ENCODE measurements at places on chromosomes 5 and 9.
A peak's percentile ranks its signal among the peaks of the same experiment; 100 is the strongest.

- peak; percentile 2 for DNase-seq
Observed at GRCh38 chr9:79477955-79478771, 93.6 kb upstream of the TLE4 start.

DNA sequence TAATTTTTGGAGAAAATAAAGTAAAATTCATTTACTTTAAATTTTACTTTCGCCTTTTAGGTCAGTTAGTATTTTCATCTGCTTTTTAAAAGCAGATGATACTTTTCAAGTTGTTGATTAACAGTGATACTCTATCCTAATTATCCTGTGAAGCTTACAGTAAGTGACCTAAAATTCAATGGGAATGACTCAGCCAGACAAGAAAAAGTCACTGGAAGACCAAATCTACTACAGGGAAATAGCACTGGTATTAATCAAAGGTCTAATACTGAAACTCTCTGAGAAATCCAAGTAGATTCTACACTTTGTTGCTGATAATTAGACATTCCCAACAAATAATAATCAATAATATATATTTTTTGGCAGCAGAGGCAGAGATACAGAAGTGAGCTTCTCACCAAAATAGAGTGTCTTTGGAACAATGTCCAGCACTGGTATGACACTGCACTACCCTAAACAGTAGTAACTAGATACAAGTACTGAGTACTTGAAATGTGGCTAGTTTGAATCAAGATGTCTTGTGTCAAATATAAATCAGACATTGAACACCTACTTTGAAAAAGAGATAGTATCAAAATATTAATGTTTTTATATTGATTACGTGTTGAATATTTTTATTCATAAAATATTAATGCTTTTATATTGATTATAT, 22.8 kb upstream of the ELL2 start:
- no peak for DNase-seq

- DNase-seq: no peak
Observed at GRCh38 chr9:84705128-84705527, 35.6 kb downstream of the NTRK2 start.

GRCh38 chr5:84248013-84248412, 136.7 kb downstream of the EDIL3 start:
- no peak for DNase-seq

DNA sequence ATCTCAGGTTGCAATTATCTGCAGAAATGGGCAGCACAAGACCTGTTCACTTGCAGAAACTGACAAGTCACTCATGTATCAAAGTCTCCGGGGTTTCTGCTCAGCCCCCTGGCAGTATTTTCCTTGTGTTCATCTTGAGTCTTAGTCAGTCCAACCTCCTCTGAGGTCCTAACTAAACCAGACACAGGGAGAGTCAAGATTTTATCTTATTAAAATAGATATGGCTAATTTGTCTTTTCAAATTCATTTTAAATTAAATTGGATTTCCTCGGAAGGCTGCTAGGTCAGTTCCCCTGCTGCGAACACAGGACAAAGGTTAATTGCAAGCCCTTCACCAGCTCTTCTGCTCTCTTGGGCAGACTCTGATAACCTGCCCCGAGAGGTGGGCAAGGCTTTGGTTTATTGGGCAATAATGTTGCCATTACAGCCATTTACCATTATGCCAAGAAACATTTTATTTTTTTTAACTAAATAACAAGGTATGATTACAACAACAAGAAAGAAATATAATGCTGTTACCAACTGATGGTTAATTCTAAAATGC, 103.5 kb downstream of the MAPKAP1 start:
- no peak for DNase-seq

GRCh38 chr9:89097219-89097618, 81.4 kb downstream of the SHC3 start:
- no peak for DNase-seq

GRCh38 chr5:108028412-108028811, 353.5 kb downstream of the FBXL17 start:
- DNase-seq: no peak

- no peak for DNase-seq
Observed at GRCh38 chr5:74186356-74187315, 453.9 kb downstream of the ENC1 start.

- no peak for DNase-seq
Observed at GRCh38 chr5:1659100-1659981, 135.6 kb upstream of the LPCAT1 start.

- DNase-seq: no peak
Observed at GRCh38 chr5:30781643-30782042, 411.8 kb upstream of the CDH6 start.

- no peak for DNase-seq
Observed at GRCh38 chr9:115144706-115145105, 26.7 kb upstream of the TNC start.

DNA sequence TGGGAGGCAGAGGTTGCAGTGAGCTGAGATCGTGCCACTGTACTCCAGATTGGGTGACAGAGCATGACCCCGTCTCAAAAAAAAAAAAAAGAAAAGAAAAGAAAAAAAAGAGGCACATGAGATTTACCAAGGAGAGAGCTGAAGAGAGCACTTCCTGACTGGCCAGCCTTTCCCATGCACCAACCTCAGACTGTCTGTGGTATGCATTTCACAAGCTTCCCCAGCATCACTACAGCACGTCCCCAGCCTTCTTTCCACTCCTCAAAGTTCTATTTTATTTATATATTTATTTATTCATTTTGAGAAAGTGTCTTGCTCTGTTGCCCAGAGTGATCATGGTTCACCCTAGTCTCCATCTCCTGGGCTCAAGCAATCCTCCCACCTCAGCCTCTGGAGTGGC, 13.6 kb upstream of the FUBP3 start:
- DNase-seq: no peak

GRCh38 chr9:122125158-122125508, 32.0 kb upstream of the TTLL11 start:
- DNase-seq: peak; percentile 59

DNA sequence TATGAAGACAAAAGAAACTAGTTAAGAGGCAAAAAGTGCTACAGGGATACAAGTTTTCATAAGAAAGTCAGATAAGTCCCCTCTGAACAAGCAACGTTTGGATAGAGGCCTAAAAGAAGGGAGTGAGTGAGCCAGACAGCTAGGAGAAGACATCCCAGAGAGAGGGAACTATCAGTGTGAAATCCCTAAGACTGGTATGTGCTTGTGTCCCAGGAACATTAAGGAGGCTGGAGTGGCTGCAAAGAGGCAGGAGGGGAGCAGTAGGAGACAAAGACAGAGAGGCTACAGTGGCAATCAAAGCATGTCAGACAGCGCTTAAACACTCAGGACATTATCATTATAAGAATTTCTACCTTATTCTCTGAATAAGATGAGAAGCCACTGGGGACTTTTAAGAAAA, 139.1 kb upstream of the STK32A start:
- no peak for DNase-seq

GRCh38 chr9:69333716-69334115, 8.7 kb downstream of the ENTREP1 start:
- no peak for DNase-seq

DNA sequence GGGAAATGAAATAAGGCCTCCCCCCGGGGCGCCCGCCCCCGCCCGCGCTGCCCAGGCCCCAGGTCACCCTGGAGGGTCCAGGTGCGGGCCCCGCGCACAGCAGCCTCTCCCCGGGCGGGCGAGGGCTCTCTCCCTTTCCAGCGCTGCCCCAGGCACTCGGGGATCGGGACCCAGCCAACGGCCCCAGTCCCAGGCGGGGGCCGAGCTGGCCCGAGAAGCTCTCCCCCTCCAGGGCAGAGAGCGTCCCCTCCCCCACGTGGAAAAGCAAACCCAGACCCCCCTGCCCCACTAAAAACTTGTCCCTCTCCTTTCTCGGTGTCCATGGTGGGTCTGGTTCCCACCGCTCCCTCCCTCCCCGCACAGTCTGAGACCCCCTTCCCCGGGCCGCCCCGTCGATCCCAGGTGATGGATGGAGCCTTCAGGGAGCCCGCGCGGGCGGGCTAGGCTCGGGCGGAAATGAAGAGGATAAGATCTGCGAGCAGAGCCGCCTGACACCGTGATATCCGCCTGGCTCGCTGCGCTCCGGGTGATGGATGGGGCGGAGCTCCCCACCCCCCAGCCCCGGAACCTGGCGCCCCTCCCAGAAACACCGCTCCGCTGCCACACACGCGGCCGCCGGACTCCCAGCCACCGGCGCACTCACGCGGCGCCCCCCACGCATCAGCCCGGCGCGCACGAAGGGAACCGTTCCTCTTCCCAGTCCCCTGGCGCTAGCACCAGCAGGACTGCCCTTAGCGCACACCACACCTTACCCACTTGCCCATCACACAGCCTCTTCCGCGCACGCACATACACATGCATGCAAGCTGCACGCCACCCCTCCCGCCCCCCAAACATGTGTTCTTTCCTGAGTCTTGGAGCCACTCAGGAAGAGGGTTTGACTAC, 81.7 kb upstream of the ZBTB43 start:
- peak; percentile 58 for DNase-seq

GRCh38 chr5:54093081-54093492, 217.3 kb downstream of the ARL15 start:
- DNase-seq: no peak

DNA sequence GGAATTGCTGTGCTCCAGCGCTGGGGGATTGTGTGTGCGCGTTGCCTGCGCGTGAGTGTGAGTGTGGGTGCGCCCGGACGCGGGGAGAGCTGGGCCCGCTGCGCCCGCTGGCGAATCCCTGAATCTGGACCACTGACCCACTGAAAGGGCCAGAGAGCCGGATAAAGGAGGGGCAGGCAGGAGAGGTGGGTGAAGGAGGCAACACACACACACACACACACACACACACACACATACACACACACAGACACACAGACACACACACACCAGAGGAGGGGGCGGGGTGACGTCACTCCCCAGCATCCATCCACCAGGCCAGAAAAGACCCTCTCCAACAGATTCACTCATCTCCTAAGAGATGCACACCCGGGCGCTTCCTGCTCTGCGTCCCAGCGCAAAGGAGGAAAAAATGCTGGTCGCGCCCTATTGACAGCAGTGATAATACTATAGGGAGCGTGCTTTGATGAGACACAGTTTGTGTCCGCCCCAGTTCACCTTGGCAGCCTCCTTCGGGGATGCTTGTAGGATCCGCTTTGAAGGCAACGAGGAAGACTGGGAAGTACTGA, 1059.1 kb upstream of the DMAC1 start:
- DNase-seq: no peak

DNA sequence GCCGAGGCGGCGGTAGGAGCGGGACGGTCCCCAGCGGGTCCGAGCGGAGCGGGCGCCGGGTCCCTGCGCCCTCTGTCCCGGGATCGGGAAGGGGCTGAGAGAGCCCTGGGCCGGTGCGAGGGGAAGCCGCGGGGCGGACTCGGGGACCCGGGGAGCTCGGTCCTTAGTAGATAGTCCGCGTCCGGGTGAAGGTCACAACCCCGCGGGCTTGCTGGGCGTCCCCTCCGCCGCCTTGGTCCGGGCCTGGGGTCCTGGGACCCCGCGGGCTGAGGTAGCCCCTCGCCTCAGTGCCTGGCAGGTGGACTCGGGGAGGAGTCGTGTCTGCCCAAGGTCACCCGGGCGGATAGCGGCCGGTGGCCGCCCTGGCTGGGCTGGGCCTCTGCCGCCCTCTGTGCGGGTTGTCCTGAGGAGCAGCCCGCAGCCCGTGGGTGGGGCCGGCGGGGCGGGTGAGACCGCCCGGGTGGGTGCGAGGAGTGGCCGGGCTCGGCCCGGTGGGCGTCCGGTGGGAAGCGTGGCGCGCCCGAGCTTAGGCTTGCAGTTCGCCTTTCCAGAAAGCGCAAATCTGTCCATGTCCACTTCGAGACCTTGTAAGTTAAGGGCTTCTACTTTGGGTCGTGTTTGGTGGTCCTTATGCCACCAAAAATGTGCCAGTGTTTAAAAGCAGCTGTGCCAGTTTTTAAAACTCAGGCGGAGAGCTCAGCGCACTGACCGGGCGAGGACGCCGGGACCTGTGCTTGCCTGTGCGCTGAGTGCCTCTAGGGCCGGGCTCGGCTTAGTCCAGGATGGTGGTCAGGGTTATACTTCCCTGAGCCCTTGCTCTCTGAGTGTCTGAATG, 554 bp downstream of the SDHA start:
- peak; percentile 11 for DNase-seq

DNA sequence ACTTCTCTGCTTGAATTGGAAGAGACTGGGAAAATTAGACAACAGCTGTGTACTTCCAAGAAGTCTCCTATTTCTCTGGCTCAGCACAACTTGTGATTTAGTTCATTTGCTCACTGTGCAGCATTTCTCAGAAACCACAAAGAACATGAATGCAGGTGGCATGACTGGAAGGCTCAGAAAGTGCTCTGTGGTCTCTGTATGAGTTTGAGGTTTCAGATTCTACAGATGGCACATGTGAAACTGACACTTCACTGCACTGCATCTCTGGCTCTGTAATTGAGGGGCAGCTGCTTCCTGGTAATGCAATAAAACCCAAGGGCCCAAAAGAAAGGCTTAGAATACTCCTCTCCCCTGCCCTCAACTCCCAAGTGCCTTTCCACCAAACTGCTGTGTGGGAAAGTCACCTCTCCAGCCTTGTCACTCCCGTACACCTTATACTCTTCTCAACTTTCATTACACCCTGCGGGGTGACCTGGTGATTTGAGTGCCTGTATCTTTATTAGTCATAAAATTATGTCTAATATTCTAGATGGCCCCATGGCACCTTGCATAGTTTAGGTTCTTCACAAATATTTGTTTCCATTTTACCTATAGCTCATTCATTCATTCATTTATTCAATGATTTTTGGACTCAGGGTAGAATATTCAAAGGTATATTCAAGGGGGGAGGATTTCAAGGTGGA, 82.5 kb downstream of the ESM1 start:
- no peak for DNase-seq

DNA sequence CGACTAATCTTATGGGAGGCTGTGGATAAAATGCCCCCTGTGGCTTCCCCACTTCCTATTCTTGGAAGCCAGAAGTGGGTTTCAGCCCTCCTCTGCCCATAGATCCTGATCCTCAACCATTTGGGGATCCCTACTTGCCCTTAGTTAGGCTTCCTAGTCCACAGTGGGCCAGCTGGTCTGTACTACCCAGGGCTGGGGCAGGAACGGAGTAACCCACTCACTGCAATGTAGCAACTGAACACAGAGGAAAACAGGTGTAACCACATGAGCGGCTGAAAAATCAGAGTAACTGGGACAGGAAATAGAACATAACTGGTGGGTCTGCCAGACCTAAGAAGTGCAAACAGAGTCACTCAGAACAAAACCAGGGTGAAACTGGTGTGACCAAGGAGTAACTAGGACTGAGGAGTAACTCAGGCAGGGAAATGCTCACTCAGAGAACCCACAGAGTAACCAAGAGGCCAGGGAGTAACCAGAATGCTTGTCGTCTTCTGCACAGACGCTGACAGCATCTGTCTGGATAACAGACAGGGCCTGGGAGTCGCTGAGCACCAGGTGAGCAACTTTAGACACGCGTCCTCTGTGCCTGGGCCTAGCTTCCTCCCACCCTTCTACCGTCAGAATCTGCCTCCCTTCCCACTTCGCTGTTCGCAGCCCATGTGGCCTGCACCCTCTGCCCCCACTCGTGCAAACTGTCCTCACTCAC, 1.0 kb downstream of the AQP3 start:
- peak; percentile 14 for DNase-seq

- no peak for DNase-seq
Observed at GRCh38 chr5:115809946-115810345, 6.5 kb downstream of the CDO1 start.

DNA sequence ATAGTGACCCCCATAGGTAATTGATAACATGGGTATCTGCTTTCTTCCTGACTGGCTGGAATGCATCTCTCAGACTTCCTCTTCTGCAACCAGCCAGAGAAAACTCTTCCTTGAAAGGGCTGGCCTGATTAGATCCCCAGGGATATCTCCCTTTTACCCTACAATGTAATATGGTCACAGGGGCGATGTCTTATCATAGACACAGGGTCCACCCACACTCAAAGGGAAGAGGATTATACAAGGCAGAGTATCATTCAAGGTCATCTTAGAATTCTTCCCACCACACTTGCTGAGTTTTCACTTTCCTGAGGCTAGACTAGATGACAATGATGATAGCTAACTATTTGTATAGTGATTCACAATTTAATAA, 33.2 kb downstream of the TTLL11 start:
- no peak for DNase-seq

Measured in stimulated activated CD8-positive, alpha-beta memory T cell treated with anti-CD3 and anti-CD28 coated beads, Interleukin-2, amount 100 ng/mL, for 1 hour (primary cell).